HEK293T (cell line): ENCODE measurements at places on chromosomes 7 and 10.
A peak's percentile ranks its signal among the peaks of the same experiment; 100 is the strongest.

GRCh38 chr7:138258197-138258559 is 181.9 kb downstream of the AKR1D1 start:
- DNase-seq: no peak

- no peak for DNase-seq
These were observed 56.6 kb upstream of the TARP start for GRCh38 chr7:38330039-38330438.

GRCh38 chr7:100563809-100564400 is 9.8 kb downstream of the SAP25 start:
- peak; percentile 79 for DNase-seq

DNA sequence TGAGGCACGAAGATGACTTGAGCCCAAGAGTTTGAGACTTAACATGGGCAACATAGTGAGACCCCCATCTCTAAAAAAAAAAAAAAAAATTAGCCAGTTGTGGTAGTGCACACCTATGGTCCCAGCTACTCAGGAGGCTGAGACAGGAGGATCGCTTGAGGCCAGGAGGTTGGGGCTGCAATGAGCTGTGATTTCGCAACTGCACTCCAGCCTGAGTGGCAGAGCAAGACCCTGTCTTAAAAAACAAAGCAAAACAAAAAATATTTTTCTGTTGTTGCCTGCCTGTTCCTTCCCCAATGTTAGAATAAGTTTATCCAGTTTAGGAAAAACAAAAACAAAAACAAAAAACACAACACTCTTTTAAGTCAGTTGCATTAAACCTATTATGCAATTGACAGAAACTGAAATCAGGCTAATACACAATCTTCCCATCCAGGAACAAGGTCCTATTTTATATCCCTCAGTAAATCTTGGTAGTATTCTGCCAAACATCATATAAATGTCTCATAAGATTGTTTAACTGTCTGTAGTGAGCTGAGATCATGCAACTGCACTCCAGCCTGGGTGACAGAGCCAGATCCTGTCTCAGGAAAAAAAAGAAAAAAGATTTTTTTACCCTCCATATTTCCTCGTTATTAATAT is 4.9 kb downstream of the PILRA start:
- DNase-seq: no peak

DNA sequence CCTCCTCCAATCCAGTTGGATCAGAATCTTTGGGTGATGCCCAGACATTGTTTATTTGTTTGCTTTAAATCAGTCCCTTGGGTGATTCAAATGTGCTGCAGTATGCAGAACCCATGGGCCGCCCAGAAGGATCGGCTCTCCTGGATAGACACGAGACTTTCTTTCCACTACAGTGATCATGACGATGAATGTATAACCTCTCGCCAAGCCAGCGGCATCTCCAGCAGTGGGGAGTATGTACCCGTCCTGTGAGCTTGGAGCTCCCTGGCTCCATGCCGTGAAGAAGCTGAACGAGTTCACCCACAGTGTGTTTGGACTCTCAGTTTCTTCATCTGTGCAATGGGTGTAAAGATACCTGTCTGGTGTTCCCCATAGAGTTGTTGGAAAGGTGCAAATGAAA is 162.3 kb downstream of the CAMK1D start:
- no peak for DNase-seq

DNA sequence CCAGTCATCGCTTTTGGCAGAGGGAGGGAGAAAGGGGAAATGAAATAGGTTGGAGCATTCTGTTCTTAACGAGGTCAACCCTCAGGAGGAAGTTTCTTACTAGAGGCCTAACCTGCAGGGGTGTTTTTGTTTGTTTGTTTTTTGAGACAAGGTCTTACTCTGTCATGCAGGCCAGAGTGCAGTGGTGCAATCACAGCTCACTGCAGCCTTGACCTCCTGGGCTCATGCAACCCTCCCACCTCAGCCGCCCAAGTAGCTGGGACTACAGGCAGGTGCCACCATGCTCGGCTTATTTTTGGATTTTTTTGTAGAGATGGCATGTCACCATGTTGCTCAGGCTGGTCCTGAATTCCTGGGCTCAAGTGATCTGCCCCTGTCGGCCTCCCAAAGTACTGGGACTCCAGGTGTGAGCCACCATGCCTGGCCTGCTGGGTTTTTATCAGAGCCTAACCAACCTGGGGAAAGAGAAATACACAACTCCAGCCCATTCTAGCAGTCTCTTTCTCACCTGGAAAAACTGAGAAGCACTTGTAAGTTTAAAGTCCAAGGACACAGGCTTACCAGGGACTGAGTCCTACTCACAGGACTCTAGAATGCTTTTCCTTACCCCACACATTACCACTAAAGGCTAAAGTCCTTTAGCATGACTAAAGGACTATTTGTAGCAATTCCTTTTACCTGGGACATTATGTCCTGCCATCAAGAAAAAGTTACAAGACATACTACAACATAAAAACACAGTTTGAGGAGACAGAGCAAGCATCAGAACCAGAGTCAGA is 101.0 kb upstream of the EGFR start:
- DNase-seq: no peak

GRCh38 chr10:71244431-71245419 is 32.4 kb downstream of the UNC5B start:
- DNase-seq: no peak

- DNase-seq: no peak
These were observed 305.1 kb downstream of the PTPRN2 start for GRCh38 chr7:158282461-158283001.

GRCh38 chr7:151110941-151111645 is 24.8 kb downstream of the AGAP3 start:
- peak; percentile 93 for DNase-seq

DNA sequence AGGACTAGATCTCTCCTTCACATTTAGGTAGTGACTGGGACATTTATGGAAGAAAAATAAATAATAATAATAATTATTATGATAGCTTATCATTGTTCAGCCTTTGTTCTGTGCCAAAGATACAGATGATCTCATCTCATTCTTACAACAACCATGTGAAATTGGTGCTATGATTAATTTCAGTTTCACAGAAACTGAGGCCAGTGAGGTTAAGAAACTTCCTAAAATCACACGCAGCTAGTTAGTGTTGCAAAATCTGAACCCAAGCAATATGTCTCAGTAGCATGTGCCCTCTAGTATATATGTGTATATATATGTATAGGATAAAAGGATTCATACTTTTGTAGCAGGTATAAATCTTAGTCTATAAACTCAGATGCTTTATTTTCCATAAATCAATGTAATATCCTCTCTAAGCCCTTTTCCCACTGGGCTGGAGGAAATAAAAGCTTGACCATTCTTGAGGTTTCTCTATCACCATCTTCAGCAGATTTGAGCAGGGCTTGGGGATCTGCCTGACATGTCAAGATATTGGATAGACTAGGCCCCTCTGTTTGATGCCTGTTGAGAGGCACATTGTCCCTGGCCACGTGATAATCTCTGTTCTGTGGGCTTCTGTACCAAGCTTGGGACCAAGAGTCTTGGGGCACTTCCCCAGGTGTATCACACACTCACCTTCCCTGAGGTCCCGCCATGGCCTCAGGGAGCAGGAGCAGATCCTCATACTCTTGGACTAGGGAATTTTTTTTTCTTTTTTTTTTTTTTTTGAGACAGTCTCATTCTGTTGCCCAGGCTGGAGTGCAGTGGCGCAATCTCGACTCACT is 172.6 kb upstream of the NRP1 start:
- DNase-seq: no peak

- no peak for DNase-seq
These were observed 182.2 kb downstream of the POLR1F start for GRCh38 chr7:19526639-19527038.

DNA sequence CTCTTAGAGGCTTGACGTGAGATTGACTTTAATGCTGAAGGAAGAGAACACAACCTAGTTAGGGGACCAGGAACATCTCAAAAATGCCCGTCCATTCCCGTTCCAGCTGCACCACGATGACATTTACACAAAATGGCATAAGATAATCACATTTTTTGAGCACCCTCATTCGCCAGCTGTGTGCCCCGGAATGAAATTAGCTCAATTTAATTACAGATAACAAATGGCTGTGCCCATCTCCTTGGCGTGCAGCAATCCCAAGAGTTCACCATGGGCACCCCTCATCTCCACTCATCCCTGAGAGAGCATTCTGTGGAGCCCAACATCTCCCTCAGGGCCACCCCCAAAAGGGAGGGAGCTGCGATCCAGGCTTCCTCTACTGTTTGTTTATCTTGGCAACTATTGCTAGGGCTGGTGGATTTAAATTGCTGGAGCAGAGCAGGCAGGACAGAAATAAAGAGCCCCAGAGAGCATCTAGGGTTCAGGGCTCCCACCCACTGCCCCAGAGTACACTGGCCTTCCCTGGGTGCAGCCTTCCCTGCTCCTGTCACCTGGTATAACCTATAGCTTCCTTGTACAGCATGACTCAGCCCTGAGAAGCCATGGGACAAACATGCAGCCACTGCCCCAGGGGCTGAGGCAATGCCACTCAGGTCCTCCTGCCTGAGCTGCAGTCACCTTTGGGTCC is 263.5 kb downstream of the ZEB1 start:
- DNase-seq: no peak

GRCh38 chr7:4021413-4021812 is 660.7 kb upstream of the FOXK1 start:
- no peak for DNase-seq
